Ascending aorta (tissue), 2 donors: ENCODE measurements at places on chromosomes 5 and 9. TPM values are rescaled to one million over a fixed set of nuclear protein-coding genes. Genes with fewer than 3 reads are reported as not detected.

Gene CDKN2A
- 17.1 TPM for total RNA-seq

Gene GCNT1
- 0.21 TPM for total RNA-seq

Gene CYFIP2
- total RNA-seq, result 78.1 TPM

Gene SLC24A2
- not detected for total RNA-seq

Gene RNF183
- total RNA-seq, result not detected

Gene BTNL3
- not detected for total RNA-seq

- H3K4me3 ChIP-seq, result no peak overlapping the region
- H3K27me3 ChIP-seq, result no peaks in the 10 kb centered on the region
- no peaks in the 10 kb centered on the region for H3K36me3 ChIP-seq
- no peak overlapping the region for H3K27ac ChIP-seq
- no peaks in the 10 kb centered on the region for H3K4me1 ChIP-seq
Observed at GRCh38 chr5:110377943-110378342, 348.5 kb downstream of the TMEM232 start.

DNA sequence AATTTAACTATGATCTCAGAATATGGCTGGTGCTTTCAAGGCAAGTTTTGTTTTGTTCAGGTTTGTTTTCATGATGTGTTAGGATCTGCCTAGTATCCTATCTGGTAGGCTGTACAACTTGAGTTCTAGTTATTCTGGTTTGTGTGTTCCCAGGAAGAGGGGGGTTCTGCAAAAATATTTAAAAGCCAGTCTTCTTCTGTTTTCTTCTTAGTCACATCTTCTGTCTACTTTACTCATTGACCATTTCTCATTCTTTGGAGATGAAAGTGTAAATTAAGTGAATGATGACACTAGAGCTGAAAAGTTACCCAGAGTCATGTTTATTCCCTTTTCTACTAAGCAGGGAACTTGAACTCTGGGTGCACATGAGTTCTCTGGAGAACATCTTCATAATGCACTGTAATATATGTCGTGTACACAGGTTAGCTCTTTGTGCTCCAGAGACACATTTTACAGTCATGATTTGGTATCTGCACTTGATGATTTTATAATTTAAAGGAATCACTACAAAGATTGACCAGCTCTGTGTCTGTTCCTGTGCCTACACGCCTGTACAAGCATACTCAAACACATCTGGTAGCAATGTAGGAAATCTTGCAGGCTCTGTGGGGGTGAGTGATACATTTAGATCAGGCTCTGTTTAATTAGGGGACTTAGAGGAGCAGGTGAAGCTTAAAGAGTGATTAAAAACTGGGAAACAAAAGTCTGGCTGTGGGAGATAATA, 5.0 kb downstream of the SMAD5 start:
- H3K36me3 ChIP-seq, result no peaks in the 10 kb centered on the region
- H3K27me3 ChIP-seq, result no peaks in the 10 kb centered on the region
- no peak overlapping the region for H3K27ac ChIP-seq
- H3K4me3 ChIP-seq, result no peak overlapping the region

DNA sequence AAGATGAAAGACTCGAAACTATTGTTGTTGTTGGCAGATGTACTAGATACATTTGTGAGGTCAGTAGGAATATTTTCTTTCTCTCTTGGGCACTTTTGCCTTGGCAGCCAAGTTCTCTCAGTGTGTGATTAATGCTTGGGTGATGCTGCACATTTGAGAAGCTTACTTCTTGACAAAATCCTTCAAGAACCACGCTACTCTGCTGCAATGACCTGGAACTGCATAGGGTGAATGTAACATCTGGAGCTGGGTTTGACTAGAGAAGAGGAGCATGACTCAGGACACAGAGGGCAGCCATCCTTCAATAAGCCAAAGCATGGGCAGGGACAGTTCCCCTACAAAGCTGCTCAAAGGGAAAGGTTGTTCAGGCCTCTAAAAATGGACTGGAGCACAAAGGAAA, 75.5 kb upstream of the PUM3 start:
- no peaks in the 10 kb centered on the region for H3K27me3 ChIP-seq
- DNase-seq, result no peak
- H3K4me1 ChIP-seq, result no peaks in the 10 kb centered on the region
- no peaks in the 10 kb centered on the region for H3K36me3 ChIP-seq

GRCh38 chr5:14915291-14915952, 43.8 kb upstream of the ANKH start:
- no peaks in the 10 kb centered on the region for H3K36me3 ChIP-seq
- H3K4me3 ChIP-seq, result no peak overlapping the region
- no peaks in the 10 kb centered on the region for H3K4me1 ChIP-seq
- H3K27ac ChIP-seq, result no peak overlapping the region

DNA sequence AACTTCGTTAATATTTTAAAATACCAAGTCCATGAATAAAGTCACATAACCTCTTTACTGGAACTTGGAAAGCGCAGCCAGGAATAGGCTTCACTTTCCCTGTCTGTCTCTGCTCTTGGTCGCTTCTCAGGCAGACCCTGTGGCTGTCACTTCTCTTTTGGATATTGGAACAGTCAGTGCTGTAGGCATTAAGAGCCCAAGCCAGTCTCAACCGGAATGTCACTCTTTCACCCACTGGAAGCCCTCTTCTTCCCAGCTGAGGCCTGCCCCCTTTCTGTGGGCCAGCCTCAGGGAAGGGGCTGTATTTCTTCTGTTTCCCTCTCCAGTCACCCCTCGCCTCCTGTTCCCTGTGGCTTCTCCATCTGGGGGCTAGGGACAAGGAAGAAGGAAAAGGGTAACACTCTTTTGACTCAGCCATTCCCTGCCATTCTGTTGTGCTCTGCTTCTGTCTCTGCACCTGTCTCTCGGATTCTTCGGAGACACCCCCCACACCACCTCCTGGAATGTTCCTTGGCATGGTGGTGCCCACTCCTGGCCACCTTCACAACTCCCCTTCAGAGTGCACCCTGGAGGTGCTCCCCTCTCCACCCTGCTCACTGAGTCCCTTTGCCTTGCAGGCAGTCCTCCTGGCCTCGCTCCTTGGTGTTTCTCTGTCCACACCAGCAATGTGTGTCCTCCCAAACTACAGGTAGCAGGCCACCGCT, 103.4 kb downstream of the TRIO start:
- peaks cover 3% of the 10 kb centered on the region for H3K4me1 ChIP-seq
- H3K36me3 ChIP-seq, result no peaks in the 10 kb centered on the region
- no peak overlapping the region for H3K27ac ChIP-seq

- DNase-seq, result peak; percentile 58
- H3K4me3 ChIP-seq, result no peak overlapping the region
- peaks cover 26% of the 10 kb centered on the region for H3K4me1 ChIP-seq
- no peaks in the 10 kb centered on the region for H3K36me3 ChIP-seq
Observed at GRCh38 chr5:179264053-179264782, 81.0 kb downstream of the ADAMTS2 start.

DNA sequence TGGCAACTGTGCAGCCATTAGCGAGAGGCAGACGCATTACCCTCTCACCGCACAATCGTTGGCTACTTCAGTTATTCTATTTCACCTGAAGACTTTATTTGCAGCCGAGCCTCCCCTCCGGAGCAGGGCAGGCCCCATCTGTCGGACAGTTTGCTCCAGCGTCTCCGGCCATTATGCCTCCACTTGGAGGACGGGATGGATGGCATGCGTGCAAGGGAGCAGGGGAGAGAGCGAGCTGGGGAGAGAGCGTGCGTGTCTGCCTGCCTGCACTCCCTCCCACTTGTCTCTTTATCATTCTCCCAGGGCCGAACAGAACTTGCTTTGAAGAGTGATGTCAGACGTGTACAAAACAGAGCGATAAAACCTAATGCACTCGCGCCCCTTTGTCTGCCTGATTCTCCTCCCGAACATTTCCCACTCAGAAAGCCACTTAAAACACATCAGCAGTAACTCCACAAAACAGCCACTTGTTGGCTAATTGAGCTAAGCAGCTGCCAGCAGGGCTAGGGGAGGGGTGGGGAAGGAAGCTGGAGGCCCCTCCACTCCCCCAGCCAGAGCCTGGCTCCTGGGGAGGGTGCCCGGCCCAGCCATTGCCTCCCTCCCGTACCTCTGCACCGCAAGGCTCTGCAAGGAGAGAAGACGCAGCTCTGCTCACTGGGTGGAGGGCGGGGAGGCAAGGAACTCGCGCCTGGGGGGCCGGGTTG, 43.4 kb upstream of the FUBP3 start:
- no peaks in the 10 kb centered on the region for H3K36me3 ChIP-seq
- H3K27me3 ChIP-seq, result no peaks in the 10 kb centered on the region
- H3K4me1 ChIP-seq, result no peaks in the 10 kb centered on the region
- no peak overlapping the region for H3K27ac ChIP-seq

- no peaks in the 10 kb centered on the region for H3K4me1 ChIP-seq
- no peaks in the 10 kb centered on the region for H3K27me3 ChIP-seq
- no peak for DNase-seq
Observed at GRCh38 chr5:161001604-161002003, 149.6 kb upstream of the ATP10B start.

DNA sequence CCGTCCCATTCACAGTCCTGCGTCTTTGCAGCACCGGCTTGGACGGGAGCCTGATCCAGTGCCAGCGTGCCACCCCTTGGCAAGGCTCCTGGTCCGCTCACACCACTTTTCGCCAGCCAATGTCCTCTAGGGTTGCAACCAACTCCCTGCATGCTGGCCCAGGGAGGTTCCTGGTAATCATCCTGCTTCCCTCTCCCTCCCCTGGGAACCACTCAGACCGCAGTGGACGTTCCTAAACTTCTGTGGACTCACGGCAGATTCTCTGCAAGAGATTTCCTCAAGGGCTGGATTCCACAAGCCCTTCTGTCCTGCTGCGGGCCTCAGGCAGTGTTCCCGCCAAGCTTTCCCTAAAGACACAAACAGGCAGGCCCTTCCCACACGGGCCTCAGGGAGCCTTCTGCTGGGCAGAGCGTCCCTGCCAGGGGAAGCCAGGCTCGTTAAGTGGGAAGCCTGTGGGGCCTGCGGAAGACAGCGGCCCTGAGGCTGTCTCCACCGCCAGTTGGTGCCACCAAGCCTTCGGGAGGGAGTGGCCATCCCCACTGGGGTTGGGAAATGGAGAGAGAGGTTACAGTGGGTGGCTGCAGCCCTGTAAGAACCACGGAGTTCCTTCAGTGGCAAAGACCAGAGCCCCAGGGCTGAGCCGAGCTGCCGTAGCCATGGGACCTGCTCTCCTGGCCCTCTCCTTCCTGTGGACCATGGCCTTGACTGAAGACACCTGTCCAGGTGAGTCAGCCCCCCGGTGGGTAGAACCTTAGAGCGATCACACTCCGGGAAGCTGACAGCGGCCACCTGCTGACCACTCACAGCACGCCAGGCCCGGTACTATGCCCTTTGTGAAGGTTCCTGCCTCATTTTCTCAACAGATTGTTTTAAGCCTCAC, 16.4 kb upstream of the FCN2 start:
- H3K27me3 ChIP-seq, result no peaks in the 10 kb centered on the region
- H3K4me1 ChIP-seq, result no peaks in the 10 kb centered on the region
- H3K27ac ChIP-seq, result peak overlapping the region; percentile 62

DNA sequence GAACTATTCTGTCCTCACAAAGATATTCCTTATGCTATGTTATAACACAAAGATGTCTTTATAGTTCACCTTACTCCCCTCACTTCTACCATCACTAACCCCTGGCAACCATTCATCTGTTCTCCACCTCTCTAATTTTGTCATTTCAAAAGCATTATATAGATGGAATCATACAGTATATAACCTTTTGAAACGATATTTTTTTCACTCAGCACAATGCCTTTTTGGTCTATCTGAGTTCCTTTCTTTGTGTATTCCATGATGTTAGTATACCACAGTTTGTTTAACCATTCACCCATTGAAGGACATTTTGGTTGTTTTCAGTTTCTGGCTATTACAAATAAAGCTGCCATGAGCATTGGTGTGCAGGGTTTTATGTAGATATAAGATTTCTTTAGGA, 35.8 kb upstream of the STOM start:
- no peaks in the 10 kb centered on the region for H3K36me3 ChIP-seq
- no peaks in the 10 kb centered on the region for H3K4me1 ChIP-seq

- no peak for DNase-seq
- no peaks in the 10 kb centered on the region for H3K4me1 ChIP-seq
- no peak overlapping the region for H3K4me3 ChIP-seq
- no peaks in the 10 kb centered on the region for H3K27me3 ChIP-seq
- no peaks in the 10 kb centered on the region for H3K36me3 ChIP-seq
Observed at GRCh38 chr5:174355208-174355612, 309.7 kb downstream of the NSG2 start.

DNA sequence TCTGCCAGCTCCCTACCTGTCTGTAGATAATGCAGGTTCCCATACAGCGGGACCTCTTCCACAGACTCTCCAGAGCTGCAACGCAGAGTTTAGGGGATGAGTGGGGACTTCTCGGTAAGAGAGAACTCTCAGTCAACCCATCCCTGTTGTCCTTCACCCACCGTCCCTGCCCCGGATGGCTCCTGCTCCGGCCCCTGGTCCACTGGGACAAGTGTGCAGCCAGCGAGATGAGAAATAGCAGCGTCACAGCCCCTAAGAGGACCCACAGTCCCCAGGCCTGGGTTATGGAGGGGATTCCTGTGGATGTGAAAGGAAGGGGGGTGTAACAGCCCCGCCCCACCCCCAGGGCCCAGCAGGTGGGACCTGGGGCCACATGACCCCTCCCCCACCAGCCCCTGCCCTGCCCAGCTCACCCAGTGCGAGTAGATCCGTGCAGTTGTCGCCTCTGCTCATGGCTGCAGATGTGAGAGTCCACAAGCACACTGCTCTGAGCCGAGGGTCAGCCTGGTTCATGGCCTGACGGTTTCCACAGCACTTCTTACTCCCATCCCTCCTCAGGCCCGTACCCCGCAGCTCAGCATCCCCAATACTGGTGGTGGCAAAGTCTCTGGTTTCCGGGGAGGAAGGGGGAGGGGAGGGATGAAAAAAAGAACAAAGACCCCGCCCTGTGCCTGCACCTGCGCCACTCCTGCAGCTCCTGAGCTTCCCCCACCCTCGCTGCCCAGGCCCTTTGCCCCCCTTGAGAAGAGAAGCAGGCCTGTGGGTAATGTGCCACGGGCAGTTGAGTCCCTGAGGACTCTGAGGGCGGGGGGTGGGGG, at the start of gene SIT1:
TSS of gene SIT1 (minus strand) at position 591 of the 818 bp plus-strand sequence. CDS start at position 513, 78 bp downstream.
- no peaks in the 10 kb centered on the region for H3K36me3 ChIP-seq
- H3K27me3 ChIP-seq, result no peaks in the 10 kb centered on the region
- peak within 1 kb of the TSS; percentile 2 for H3K4me3 ChIP-seq
- H3K27ac ChIP-seq, result peak within 1 kb of the TSS; percentile 95
- peaks cover 37% of the 10 kb centered on the region for H3K4me1 ChIP-seq
- no peak for DNase-seq

- no peaks in the 10 kb centered on the region for H3K27me3 ChIP-seq
- DNase-seq, result no peak
- no peak overlapping the region for H3K4me3 ChIP-seq
- no peak overlapping the region for H3K27ac ChIP-seq
- no peaks in the 10 kb centered on the region for H3K4me1 ChIP-seq
- no peaks in the 10 kb centered on the region for H3K36me3 ChIP-seq
Observed at GRCh38 chr9:31119890-31120454, 1264.5 kb upstream of the ACO1 start.
